AG04450 (cell line): ENCODE measurements at places on chromosomes 12 and 14.

DNA sequence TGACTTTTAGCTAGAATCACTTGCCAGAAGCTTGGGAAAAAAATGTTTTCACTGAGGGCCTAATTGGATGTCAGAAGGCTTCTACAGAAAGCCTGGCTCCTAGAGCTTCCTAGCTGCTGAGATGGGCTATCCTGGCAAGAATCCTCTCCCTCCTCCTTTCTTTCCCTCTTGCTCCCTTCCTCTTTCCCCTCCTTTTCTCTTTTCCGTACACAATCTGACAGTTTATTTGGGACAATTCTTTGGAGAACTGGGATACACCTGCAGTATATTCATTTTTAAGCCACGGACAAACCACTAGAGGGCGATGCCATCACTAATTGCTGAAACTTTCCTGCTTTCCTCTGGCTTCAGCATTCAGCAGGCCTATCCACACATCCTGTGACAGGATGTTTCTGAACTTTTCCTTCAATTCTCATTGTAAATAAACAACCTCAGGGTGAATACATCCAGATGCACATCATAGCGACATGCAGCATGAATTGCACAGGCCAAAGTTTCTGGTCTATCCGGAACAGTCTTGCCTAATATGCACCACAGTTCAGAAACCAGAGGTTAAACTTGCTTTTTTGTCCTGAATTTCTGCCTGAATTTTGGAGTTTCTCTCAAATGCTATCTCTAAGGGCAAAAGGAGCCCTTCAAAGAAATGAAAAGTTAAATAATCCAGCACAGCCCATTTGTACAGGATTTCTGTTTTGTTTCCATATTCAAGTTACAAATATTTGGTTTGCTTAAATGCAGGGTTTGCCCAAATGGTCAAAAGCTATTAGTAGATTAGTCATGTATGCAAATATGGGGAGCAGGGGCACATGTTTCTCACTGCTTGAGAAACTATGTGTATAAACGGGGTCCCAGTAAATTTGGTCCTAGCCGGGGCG lies 142.8 kb downstream of the PAWR start:
- no peak for DNase-seq

DNA sequence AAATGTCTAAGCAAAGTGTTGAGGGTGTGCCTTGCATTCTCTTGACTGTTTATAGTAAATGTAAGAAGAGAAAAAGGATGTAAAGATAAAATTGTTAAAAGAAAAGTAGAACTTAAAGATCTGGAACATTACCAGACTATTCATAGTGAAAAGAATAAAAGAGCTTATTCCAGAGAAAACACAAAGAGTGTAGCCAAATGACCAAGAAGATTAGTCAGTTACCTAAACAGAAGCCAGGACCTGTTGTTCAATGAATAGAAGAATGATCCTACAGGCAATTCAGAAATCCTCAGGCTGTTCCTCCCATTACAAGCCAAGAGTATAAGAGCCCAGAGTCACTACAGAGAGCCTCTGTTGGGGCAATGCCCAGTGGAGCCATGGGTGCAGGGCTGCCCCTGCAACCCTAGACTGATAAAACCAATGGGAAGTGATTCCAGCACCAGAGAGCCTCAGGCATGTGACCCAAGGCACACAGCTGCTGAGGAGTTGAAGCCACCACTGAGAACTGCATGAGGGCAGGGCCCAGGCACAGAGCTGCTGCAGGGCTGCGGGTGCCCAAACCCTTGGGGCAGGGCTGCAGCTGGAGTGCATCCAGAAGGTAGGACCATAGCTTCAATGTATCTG lies 91.1 kb upstream of the SLC38A4 start:
- no peak for DNase-seq

- no peak for DNase-seq
These were observed 22.7 kb downstream of the GPR19 start for GRCh38 chr12:12673296-12673695.

DNA sequence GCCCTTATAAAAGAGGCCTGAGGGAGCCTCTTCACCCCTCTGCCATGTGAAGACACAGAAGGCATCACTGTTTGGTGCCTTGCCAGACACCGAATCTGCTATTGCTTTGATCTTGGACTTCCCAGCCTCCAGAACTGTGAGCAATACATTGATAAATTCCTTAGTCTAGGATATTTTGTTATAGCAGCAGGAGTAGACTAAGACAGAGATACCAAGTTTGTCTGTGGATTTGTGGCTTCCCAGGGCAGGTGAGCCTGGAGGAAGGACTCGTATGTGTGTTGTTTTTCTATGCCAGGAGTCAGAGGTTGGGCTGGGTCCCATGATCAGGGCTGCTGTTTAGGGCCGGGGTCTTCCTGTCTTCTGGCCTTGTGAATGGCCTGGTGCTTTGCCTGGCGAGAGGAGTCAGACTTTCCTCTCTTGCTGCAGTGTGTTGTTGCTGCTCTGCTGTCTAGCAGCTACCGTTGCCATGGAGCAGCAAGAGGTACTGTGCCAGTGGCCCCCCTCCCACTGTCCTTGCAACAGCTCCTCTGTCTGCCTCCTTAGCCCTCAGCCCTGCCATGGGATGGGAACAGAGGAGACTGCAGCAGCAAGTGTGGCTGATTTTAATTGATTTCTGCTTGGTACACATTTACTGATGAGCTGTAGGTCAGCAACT lies 111.2 kb downstream of the CHST11 start:
- DNase-seq: no peak

DNA sequence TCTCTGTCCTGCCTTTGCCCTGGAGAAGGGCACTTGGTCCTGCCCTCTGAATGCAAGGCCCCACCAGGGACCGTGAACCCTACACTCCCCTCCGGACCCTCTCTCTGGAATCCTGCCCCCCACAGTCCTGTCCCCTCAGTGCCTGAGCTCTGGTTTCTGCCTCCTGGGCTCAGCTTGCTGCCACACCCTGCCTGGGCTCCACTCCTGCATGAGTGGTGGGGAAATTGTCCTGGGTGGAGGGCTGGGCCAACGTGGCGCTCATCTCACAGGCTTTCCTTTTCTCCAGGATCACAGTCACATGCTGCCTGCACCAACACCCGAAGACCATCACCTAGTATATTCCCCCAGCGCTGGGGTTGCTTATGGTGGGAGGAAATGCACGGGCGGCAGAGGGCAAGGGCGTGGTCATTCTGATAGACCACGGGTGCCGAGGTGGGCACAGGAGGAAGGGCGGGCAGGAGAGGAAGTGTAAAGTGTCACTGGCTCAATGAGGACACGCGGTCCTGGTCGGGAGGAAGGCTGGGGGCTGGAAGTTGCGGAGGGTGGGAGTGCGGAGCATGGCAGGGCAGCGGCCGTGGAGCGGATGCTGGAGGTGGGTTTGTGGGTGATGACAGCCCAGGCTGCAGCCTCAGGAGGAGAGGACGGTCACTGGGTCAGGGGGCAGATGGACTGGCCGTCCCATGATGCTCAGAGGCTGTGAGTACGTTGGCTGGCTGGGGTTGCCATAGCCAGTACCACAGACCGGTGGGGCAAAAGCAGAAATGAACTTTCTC lies 99.5 kb downstream of the KIF26A start:
- no peak for DNase-seq

DNA sequence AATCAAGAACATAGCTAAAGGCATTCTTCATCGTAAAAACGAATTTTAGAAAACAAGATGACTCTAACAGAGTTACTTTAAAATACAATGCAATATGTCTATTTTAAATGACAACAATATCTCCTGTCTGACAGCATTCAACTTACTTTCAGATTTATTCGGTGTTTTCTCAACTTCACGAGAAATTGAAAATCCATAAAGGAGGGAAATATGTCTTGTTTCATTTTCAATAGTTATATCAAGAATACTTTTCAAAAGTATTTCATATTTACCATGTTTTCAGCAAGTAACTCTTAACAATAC lies 254.8 kb downstream of the DAD1 start:
- DNase-seq: no peak

GRCh38 chr12:14258575-14258940 lies 106.9 kb upstream of the ATF7IP start:
- no peak for DNase-seq

DNA sequence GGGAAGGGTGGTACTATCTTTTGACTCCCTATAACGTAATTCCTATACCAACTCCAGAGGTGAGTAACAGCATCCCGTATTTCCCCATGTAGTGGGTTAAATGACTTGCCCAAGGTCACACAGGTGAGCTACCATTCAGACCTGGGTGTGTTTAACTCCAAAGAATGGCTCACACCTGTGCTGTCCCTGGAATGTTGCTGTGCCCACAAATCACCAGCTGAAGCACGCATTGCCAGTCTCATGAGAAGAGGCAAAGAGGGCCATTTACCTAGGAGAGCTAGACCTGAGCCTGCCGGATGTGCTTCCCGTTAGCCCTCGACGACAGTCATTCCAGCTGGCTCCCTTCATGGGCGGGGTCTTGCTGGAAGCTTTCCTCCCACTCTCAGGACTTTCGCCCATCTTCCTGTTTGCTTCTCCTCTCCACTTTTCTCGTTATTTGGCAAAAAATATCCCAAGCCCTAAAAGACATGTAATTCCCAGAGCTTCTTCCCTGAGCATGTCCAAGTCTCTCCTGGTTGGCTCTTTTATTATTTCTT lies 106.6 kb upstream of the VASH1 start:
- no peak for DNase-seq

- DNase-seq: no peak
These were observed 99.3 kb upstream of the PTPRB start for GRCh38 chr12:70736351-70737133.

GRCh38 chr12:42590330-42590934 lies 886 bp upstream of the PRICKLE1 start:
- no peak for DNase-seq

DNA sequence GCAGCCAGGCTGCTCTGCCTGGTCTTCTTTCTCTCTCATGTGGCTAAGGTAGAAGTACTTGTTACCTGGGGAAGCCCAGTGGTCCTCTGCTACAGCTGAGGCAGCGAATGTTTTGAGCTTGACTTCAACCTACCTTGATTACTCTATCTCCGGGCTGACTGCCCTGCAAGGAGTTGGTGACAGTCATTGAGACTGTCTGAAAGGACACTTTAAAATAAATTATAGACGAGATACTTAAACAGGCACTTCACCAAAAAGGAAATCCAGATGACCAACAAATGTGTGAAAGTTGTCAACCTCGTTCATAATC lies 474 bp upstream of the CIT start:
- DNase-seq: no peak

DNA sequence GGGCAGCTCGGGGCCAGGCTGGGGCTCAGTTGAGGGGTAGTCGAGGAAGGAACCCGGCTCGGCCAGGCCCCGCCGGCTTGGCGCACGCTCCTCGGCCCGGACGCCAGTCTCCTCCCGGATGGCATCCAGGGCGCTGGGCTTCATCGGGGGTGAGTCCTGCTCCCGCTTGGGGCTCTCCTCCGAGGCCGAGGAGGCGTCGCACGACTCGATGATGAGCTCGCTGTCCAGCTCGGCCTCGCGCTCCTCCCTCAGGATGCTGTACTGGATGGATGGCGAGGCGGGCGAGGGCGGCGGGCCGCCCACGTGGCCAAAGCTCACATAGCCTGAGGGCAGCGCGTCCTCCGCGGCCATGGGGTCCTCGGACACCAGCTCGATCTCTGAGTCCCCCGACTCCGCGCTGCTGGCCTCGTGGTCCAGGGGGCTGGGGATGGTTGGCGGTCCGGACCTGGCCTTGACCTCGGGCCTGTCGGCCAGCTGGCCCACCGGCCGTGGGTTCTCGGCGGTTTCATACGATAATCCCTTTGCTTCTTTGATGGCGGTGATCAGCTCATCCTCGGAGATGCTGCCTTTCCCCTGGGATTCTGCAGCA lies 143.4 kb downstream of the RTN1 start:
- DNase-seq: no peak

DNA sequence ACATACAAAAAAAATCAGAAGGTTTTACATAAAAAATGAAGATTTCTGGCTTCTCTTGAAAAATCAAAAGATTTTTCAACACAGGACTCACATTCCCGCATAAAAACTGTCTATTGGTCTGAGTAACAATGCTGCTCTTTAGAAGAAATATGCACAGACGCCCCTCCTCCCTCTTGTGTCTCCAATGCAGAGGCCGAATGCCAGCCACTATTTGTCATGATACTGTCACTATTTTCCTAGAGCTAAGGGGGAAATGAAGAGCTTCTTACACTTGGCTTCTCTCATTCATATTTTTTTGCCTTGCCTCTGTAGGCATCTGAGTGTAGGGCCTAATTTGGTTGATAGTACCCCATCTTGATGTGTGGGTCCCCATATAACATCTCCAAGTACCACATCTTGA lies 98.0 kb downstream of the BBS10 start:
- DNase-seq: no peak

- DNase-seq: no peak
These were observed 50.6 kb downstream of the SCAF11 start for GRCh38 chr12:45939759-45940158.

DNA sequence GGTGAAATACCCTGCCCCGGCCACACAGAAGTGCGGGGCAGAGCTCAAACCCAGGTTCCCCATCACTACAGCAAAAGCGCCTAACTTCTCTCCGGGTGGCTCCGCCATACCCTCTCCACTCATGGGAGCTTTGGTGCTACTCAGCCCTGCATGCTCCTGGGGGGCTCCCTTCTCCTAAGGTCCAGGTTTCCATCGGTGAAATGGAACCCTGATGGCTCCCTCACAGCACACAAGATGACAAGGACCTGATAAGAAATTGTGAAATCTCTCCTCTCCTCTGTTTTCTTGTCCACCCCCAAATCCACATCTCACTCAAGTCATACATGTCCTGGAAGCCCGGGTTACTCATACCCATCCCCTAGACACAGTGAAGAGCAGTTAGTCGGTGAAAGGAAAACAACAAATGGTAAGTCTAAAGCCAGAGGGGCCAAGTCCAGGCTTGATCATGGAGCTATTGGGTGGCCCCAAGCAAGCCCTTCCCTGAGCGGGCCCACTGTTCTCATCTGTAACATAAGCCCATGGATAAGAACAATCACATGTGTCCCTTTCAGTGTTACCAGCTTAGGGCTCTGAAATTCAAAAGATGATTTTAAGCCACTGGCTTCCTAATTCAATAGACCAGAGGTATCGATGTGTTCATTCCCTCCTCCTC lies 317.5 kb downstream of the BCL11B start:
- no peak for DNase-seq

DNA sequence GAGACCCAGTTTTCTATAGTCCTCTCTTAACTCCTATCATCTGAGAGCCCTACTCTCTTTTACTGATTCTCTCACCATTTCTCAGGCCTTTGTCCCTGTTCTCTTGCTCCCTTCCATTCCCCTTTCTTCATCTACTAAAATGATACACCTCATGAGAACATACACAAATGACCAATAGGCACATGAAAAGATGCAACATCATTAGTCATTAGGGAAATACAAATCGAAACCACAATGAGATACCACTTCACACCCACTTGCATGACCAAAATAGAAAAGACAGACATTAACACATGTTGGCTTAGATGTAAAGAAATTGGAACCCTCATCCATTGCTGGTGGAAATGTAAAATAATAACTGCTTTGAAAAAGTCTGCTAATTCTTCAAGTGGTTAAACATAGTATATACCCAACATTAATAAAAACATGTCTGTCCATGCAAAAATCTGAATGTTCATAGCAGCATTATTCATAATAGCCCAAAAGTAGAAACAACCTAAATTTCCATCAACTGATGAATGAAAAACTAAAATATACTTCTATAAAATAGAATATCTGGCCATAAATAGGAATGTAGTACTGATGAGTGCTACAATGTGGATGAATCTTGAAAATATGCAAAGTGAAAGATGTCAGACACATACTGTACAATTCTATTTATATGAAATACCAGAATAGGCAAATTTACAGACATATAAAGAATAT lies 66.0 kb downstream of the DENND5B start:
- no peak for DNase-seq
